ENCODE measurements at places on chromosomes 2 and 18.

GRCh38 chr2:42928161-42928691 is 135.8 kb upstream of the HAAO start:
- DNase-seq, result no peak

DNA sequence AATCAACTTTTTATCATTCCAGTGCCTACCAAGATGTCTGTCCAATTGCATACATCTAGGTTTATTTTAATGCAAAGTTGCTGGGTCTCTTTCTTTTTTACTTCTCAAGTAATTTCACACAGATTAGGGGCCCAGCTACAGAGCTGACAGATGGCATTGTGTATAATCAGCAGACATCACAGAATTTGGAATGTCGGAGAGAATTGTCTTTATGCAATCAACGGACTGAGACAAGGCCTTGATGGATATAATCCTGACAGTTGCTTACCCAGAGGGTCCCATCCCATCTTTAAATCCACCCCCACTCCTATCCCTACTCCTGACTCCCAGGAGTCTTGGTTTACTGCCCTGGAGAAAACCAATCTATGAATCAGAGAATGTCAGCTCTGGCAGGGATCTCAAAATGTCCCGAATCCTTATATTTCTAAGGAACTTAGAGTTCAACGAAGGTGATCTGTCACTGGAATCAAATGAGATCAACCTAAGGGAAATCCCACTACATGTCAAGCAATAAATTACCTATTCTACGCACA is 142.0 kb downstream of the LRATD1 start:
- no peak for DNase-seq

DNA sequence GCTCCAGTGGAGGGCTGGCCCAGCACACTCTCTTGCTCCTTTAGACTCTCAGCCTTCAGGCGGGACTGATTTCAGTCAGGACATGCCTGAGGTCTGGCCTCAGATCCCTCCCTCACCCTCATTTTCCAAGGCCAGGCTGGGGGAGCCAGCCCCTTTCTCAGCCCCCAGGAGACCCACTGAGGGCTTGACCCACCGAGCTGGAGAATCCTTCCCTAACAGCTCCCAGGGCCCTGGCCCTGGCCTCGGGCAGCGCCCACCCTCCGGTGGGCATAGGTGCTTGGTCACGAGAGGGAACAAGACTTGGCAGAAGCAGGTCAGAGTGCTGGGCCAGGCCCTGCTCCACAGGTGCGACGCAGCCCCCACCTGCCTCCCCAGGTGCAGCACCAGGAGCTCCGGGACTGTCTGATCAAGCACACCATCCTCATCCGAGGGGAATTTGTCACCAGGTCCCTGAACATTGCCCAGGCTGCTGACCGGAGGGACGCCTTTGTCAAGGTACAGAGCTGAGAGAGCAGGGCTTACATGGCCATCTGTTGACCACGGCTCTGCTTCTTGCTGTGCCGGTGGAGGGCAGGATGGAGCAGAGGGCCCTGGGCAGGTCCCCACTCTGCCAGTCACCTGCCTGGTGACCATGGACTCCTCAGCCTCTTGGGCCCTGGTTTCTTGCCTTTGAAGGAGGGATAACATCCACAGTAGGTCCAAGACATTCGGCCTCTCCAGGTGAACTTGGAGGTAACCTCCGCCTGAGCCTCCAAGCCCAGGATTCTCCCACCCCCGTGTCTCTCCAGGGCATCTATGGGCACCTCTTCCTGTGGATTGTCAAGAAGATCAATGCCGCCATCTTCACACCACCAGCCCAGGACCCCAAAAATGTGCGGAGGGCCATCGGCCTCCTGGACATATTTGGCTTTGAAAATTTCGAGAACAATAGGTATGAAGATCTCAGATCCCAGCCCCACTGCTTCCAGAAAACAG is 46.3 kb downstream of the MYO7B start:
- DNase-seq, result no peak

DNA sequence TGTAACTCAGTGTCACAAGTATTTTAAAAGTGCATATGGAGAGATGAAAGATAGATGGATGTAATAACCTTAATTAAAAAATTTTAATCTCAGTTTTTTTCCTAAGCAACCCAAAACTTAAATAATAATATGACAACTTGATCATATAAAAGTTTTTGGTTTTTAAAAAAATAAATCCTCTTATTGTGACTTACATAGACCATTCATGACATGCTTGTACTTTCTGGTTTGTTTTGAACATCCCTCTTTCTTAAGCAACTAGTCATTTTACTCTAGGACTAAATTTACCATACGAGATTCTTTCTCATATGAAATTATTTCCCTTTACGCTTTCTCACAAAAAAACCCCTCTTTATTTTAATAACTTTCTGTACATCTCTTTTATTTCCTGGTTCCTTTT is 6.5 kb upstream of the PLA2R1 start:
- DNase-seq, result no peak

DNA sequence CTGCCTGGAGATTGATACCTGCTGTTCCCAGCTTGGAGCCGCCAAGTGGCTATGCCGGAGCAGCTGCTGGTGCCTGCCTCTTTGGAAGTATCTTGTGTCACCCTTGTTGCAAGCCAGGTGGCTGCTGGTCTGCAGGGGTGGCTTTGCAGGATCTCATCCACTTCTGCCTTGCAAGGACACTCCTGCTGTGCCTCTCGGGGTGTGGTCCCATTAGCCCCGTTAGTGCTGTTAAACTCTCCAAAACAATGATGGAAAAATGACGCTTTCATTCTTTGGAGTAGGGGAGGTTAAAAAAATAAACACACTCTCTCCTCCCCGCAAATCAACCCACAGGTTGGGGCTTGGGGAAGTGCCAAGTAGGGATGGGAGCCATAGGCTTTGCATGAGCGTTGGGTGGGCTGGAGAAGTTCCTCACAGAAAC is 352.8 kb downstream of the RNF144A start:
- DNase-seq, result no peak

GRCh38 chr2:111618226-111618977 is 265.6 kb downstream of the ANAPC1 start:
- DNase-seq, result no peak

GRCh38 chr2:158116936-158117335 is 15.3 kb downstream of the UPP2 start:
- no peak for DNase-seq

DNA sequence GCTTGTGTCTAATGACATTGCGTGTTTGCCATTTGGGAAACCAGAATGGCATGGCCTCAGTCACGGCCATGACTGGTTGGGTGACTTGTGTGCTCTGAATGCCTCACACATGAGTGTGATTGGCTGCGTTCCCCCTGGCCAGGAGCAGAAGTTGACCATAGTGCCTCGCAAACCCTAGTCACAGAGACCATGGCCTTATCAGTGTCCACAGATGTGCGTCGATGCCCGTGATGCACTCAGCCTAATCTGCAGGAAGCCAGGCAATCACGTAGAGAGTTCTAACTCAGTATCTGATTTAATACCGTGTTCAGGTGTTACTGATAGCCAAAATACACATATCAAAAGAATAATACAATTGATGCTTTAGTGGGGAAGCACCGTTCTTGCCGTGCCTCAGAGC is 64.0 kb downstream of the BOLA3 start:
- DNase-seq, result no peak

DNA sequence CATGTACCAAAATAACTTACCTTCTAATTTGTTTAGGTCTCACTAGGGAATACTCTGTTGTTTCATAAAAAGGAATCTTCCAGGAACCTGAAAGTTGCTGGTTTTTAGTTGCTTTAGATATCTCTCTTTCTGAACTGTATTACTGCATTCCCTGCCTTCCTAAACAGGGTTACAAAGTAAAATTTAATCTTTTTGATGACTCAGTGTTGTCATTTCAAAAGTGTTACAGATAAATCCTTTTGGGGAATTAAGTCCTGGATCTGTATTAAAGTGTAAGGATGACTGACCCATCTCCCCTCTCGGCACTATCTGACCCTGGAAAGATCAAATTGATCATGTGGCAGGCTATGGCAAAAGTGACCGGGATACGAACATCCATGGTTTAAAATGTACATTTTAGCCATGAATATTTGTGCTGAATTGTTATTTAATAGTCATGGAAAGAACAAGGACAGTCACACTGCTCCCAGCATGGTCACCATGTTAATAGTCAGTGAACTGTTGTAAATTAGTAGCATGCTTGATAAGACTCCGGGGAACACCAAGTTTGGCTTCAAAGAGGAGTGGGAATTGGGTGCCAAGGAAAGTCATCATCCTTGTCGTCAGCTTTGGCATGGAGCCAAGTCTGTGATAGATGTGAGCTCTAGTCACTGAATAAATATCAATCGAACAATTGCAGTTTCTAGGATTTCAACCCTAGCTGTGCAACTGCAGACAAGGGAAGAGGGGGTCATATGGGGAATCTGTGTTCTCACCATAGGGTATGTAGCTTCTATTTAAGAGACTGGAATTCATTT is 4.2 kb downstream of the PLEKHA3 start:
- peak; percentile 61 for DNase-seq

DNA sequence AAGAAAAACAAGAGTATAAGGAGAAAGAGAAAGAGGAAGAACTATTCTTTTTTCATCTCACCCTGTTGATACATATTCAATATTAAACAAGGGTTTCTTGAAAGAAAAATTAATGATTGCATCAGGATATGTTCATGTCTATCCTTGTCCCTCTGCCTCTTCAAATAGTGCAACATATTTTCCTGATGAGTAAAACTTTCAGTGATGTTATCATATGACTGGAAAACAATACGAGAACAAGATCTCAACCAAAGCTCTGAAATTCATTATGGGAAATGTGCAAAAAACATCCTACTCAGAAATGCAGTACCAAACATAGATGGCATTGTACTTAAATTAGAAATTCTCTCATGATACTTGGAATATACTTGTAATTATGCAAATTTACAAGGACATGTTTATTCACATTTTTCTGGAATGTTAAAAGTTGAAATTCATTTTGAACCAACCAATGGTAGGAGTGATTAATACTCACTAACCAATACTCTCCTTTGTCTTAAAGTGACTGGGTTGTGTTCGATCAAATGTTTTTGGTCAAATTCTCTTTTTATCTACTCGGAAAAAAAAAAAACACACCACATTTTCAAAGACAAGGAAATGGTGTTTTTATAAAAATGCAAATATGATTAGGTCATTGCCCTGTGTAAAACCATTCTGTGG is 148.9 kb upstream of the GULP1 start:
- DNase-seq, result no peak

DNA sequence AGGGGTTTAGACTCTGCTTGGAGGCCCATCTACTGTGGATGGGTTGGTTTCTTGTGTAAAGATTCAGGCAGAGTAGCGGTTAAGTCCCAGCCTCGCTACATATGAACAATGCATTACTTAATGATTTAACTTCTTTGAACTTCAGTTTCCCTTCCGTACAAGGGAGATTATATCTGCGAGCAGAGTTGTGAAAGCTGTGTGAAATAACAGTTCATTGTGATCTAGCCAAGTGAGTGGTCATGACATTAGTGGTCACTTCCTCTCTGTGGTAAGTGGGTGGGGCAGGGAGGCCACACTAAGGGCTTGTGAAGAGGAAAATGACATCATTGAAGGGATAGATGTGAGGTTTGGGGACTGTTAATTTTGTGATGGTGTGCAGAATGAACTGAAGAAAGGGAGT is 14.1 kb upstream of the MEX3C start:
- DNase-seq, result no peak

DNA sequence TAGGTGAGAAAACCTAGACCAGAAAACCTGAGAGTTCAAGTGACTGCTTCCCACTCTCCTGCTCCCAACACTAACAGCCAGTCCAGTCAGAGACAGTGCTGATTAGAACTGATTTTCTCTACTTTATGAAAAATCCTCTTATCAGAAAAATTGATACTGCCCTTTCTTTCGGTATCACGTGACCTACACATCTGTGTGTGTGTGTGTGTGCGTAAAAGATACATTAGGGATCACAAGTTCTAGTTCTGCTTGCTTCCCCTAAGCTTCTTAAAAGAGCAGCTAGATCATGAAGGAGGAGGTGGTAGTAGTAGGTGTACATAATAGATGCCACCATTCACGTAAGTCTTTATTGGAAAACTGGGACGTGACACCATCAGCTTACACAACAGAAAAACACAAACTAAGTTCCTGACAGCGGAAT is 1.5 kb downstream of the ARL5A start:
- no peak for DNase-seq

GRCh38 chr18:35993013-35993412 is 20.5 kb downstream of the RMP24 start:
- DNase-seq, result no peak
